ENCODE measurements at places on chromosomes 7 and 10. TPM values are rescaled to one million over a fixed set of nuclear protein-coding genes. Genes with fewer than 3 reads are reported as not detected.

The OGA gene
- 56.9 TPM for total RNA-seq

The CYP2C19 gene
- total RNA-seq: not detected

DNA sequence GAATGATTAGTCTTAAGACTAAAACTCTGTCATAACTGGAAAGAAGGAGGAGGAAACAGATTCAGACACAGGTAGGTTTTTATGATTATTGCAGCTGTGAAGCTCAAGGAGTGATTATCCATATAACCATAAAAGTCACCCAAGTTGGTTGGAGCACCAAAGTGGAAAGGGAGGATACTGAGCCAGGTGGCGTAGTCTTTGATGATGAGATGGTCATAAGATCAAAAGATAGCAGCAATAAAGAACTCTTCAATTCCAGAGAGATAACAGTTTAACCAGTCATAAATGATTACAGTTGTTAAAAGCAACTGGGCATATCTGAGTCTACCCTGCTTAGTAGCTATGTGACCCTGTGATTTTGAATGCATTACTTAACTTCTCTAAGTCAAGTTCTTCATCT is 8.4 kb downstream of the ABCB1 start:
- DNase-seq: no peak

GRCh38 chr7:79272066-79272669 is 181.3 kb downstream of the MAGI2 start:
- DNase-seq: no peak

DNA sequence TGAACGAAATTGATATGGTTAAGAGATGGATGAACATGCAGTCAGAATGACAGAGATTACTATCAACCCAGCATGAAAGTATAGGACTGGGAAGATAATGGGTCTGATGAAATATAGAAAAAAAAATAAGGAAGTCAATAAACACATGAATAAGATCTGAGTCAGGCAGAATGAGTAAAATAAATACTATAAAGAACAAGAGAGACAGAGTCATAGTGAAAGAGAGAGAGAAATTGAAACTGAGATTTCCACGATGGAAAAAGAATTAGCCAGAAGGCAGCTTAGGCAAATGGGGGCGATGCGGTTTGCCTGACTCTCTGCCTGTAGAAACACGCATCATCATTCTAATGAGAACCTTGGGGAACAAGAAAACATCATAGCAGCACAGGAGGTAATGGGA is 26.6 kb downstream of the SEMA3D start:
- DNase-seq: peak; percentile 76

The CDH23 gene
- not detected for total RNA-seq

DNA sequence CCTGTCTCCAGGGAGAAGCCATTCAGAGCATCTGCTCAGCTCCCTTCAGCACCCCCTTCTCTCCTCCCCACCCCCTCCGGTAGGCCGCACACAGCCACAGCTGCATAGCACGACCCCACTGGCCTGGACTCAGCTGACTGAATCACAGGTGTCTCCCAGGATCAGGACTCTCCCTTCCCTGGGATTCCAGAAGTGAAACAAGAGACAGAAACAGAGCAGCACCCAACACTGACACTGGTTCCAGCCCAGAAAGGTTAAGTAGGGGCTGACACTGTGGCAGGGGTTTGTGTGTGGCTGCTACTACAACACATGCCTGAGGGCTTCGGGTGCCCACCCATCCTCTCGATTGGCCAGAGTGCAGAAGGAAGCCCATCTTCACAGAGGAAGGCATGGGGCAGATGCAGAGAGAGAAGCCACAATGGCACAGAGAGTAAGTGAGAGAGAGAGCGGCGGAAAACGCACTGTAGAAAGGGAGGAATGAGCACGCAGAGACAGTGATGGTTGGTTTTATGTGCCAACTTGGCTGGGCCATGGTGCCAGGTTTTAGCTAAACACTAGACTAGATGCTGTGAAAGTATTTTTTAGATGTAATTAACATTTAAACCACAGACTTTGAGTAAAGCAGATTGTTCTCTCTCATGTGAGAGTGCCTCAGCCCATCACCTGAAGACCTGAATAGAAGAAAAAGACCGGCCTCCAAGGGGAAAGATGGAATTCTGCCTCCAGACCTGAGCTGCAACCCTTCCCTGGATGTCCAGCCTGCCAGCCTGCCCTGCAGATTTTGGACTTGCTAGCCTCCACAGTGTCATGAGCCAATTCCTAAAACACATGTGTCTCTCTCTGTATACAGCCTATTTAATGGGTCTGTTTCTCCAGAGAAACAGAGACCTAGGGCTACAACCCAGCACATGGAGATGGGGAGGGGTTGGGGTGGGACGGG is 107.5 kb downstream of the GRB10 start:
- no peak for DNase-seq

DNA sequence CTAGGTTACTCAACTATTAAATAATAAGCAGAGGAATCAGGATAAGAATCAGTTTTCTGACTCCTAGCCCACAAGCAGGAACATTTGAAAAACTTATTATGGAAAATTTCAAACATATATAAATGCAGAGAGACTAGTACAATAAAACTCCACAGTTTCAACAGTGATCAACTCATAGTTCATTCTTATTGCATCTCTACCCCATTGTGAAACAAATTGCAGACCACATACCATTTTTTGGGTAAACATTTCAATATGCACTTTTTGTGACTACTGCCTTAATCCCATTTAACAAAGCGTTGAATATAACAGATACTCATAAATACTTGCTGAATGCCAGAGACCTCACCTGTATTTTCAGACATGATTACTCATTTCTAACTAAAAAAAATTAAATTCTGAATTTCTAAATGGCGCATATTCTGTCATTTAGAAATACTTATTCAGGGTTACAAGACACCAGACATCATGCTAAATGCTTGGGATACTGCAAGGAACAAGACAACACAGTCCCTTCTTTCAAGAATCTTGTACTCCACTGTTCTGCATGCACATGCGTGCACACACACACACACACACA is 11.4 kb downstream of the CDK6 start:
- DNase-seq: no peak

DNA sequence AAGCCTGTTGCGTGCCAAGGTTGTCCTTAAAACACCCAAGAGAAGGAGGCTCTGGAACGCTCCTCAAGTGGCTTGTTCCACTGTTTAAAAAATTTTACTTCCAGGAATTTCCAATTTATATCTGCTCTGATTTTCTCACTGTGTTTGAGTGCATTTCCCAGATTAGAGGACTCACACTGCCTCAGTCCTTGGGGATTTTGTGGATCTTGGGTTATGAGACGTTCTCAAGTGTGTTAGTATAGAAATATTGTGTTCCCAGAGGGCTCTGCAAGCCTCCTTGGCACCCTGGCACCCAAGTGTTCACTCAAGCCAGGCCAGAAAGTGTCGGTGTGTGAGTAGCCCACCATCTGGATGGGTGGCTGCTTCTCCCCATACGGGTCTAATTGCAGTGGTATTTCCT is 192.2 kb downstream of the SNX10 start:
- no peak for DNase-seq

DNA sequence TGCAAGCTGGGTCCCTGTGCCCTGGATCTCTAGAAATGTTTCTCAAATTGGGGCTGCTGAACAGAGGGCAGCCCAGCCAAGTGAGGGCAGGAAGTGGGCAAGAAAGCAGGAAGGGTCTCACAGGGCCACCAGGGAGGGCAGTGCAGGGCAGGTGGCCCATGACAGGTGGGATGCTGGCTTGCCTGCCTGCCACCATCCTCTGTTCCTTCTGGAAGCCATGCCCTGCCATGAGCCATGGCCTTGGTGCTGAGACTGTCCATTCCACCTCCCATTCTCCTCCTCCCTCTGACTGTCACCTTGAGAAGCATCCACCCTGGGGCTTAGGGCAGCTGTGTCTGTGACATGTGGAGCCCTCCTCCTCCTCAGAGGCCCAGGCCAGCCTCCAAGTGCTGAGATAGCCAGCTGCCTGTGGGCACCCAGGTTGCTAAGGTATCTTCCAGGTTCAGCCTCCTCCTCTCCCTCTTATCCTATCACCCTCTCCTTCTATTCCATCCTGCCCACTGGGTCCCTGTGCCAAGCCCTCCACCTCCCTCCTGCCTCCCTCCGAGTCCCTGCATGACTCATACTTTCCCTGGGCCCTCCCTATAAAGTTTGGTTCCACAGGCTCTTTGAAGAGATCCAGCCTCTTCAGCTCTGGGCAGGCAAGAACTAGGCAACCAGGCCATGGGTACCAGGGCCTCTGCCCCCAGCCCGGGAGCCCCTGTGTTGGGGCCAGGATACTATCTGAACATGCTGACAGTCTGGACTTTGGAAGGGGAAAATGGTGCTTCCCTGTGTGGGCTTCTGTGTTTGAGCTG is 1.3 kb downstream of the VSIR start:
- no peak for DNase-seq

The ADD3 gene
- 30.3 TPM for total RNA-seq

- DNase-seq: no peak
These were observed 308.4 kb downstream of the RPS24 start for GRCh38 chr10:78341953-78342614.

The ZPBP gene
- not detected for total RNA-seq

DNA sequence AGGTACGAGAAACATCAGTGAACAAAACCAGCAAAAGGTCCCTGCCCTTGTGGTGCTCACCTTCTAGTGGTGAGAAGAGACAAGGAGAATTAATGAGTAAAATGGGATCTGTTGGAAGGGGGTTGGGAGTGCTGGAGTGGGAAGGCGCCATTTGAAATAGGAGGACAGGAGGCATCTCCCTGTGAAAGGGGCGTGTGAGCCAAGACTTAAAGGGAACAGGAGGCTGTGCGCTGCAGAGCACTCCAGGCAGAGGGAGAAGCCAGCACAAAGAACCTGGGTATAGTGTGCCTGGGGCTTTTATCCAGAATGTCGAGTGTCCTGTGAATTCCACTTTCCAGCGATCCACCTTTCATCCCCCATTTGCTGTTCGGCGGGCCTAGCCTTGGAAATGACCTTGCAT is 497.9 kb upstream of the GALNT17 start:
- no peak for DNase-seq

DNA sequence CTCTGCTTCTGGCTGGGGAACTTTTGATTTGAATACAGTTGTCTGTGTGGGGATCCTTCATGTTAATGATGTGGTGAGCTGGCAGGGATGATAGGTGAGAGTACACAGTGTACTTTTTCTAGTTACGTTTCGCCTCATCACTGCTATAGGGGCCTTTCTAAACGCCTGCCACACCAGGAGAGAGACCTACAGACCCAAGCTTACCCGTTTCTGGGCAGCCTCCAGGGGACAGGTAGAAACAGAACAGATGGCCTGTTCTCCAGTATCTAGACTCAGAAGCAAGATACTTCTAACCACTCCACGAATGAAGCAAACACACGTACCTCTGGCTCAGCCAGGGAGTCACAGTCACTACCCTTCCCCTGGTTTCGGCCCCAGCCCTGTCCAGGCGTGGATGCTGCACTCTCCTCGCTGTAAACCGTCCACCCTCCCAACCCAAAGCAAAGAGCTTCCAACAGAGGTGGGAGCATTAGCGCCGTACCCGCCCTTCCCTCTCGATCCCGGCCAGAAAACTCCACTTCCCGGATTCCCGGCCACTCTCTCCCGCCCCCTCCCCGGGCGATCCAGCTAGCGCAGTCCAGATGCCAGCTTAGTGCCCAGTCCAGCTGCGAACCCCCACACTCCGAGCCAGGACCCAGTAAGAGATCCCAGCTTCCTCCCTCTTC is 1.2 kb downstream of the CCDC6 start:
- DNase-seq: no peak

DNA sequence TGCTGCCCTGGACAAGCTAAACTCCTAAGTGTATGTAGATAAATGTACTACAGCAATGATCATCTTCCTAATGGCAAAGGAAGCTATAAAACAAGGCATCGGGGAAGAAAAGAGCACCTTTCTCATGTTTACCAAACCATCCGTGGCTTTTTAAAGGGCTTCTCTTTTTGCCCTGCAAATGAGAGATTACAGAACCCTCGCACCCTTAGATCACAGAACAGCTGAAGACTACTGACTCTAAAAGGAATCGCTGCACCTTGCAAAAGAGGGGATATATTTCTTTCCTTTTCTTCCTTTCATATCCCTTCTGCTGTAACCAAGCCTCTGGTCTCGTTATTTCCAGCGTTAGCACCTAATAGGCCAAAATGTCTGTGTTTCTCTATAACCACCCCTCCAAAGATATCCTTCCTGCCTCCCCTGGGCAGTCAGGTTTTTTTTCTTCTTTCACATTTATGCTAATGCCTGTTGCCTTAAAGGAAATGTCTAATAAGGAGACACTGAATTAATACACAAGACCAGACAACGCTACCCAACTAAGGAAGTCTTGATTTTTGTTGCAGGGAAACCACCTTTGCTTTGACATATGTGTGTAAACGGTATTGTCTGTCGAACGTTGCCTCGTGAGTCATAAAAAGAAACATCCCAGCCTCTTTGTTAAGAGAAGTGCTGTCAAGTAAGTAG is 10.5 kb downstream of the ST8SIA6 start:
- peak; percentile 85 for DNase-seq

- DNase-seq: no peak
These were observed 528.9 kb downstream of the MAGI2 start for GRCh38 chr7:78924581-78924980.

DNA sequence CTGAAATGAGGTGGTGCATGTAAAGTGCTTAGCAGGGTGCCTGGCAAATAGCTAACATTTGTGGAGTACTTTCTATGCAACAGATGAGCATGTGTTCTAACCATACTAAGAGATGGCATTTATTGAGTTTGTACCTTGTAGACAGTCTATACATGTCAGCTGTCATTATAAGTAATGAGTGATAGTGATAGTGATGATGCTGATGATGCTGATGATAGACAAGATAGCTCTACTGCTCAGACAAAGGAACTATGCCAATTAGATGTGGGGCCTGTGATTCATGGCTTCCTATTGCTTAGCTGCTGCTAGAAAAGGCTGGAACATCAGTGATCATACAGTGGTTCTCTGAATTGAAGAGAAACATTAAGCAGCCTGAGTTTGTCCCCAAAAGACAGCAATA is 585.8 kb downstream of the KCNMA1 start:
- no peak for DNase-seq

GRCh38 chr7:151137076-151137675 is 30.3 kb downstream of the GBX1 start:
- DNase-seq: no peak

GRCh38 chr7:129798616-129799349 is 154.0 kb downstream of the UBE2H start:
- no peak for DNase-seq

DNA sequence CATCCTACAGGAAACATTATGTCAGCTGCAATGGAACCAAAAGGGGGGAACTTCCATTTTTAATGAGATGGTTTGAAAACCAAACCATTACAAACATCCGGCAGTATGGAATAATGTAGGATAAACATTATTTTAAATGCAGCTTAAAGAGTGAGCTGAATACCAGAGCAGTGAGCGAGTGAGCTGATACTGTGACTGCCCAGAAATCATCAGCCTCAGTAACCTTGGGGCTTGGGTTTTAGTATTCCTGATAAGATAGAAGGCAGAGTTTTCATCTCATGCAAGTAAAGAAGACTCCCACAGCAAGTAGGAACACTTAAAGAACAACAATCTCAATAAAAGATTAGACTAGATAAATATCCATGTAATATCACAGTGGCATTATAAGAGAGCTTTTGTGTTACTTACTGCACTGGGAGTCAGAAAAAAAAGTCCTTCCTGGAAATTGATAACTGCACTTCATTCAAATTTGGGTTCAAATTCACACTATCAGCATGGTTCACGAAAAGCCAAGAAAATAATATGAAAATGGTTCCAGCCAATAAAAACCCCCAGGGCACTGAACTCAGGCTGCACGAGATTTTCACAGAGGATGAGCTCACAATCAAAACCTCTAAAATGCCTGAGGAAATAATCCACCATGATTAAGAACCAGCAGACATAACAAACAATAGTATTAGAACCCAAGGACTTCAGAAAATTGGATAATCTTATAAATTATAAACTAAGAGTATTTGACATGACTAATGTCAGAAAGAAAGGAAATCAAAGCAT is 115.7 kb downstream of the MTPAP start:
- peak; percentile 33 for DNase-seq

- no peak for DNase-seq
These were observed 11.4 kb upstream of the ZKSCAN1 start for GRCh38 chr7:100003711-100004661.

Measured in foreskin keratinocyte (primary cell).